ENCODE measurements at places on chromosomes 13 and 19.

GRCh38 chr19:30004403-30004802 is 62.4 kb downstream of the URI1 start:
- DNase-seq = no peak

GRCh38 chr13:107531816-107532215 is 683.5 kb downstream of the LIG4 start:
- DNase-seq = no peak

GRCh38 chr19:19269952-19270694 is 3.0 kb downstream of the TM6SF2 start:
- no peak for DNase-seq

GRCh38 chr13:30255696-30256095 is 51.7 kb downstream of the KATNAL1 start:
- DNase-seq = no peak

DNA sequence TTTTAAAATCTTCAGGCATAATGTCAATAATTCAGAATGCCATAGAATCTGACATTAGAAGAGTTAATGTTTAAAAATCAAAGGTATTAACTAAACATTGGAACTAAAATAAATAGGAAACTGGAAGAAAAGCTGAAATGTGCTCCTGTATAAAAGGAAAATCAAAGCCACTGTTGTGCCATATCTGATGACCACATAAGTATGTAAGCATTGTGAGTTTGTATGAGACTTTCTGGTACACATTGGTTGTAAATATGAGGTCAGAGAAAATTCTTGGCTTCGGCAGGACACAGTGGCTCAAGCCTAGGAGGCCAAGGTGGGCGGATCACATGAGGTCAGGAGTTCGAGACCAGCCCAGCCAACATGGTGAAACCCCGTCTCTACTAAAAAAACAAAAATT is 48.3 kb upstream of the INTS6 start:
- DNase-seq = no peak

GRCh38 chr19:38255383-38256014 is 675 bp downstream of the PPP1R14A start:
- no peak for DNase-seq

DNA sequence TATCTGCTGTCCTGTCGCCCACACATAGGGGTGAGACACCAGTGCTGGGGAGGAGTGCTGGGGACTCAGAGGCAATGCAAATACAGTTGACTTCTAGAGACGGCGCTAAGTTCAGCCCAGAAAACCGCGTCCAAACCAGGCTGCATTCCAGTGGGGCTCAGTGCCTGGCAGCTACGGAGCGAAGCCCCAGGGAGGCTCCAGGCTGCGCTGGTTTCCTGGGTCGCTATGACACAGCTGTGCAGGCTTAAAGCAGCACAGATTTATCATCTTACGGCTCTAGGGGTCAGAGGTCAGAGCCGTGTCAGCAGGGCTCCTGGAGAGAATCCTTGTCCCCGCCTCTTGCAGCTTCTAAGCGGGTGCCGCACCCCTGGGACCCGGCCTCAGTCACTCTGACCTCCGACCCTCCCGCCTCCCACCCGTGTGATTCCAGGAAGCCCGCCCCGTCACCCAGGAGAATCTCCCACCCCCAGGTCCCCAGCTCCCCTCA is 61.6 kb downstream of the ANKRD10 start:
- no peak for DNase-seq

DNA sequence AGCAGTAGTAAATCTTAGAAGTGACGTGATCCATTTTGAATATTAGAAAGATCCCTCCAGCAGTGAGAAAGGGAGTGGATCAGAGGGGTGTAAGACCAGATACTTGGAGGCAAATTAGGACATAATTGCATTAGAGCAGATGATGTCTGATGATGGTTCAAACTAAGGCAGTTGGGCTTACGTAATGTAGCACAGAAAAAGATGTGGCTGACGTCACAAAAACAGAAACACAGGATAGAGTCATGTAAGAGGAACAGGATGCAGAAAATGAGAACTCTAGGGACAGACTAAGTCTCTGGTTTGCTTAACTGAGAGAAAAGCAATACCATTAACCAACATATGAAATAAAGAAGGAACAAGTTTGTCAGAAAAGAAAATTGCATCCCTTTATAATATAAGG is 392.5 kb upstream of the DACH1 start:
- no peak for DNase-seq

DNA sequence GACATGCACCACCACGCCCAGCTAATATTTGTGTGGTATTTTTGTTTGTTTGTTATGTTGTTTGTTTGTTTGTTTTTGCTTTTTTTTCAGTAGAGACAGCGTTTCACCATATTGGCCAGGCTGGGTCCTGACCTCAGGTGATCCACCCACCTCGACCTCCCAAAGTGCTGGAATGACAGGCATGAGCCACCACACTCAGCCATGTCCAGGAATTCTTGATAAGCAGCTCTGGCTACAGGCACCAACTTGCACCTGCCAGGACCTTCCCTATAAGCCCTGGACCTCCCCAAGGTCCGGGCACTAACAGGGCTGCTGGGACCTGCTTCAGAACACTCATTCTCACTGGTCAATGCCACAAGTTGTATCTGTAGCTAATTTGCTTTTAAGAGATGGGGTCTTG is 48.7 kb downstream of the TINCR start:
- DNase-seq = no peak

- no peak for DNase-seq
Measured at GRCh38 chr13:93740334-93740733, 513.7 kb downstream of the GPC6 start.

- no peak for DNase-seq
Measured at GRCh38 chr19:7368456-7368855, 19.7 kb downstream of the ARHGEF18 start.

DNA sequence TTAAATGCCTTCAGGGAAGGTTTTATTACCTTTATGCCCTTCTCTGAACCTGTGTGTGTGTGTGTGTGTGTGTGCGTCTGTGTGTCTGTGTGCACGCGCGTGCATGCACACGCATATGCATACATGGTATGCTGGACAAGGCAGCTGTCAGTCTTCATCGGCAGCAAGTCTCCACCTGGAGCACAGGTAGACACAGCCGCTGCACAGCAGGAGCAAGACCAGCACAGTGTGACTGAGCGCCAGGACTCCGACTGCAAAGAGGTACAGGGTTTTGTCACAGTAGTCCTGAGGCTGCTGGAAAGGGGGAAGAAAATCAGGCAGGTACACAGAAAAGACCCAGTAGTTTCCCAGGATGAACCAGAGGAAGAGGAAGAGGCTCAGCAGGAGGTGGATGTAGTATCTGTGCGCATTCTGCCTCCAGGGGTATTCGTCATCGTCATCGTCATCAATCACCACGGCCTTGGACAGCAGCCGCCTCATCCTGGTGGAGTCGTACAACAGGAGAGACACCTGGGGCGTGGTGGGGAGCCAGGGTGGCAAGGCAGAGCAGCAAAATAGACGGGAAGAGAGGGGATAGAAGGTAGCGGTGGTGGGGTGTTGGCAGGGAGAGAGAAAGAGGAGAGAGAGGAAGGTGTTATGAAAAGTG is 12.8 kb upstream of the DHRS12 start:
- DNase-seq = no peak

GRCh38 chr19:39419003-39419402 is 6.5 kb downstream of the PLEKHG2 start:
- DNase-seq = no peak

- DNase-seq = no peak
Measured at GRCh38 chr19:33302175-33302973, at the start of gene CEBPA. Gene CEBPA, minus strand, starts transcription at chr19:33302534. Its CDS starts 120 bp downstream, at chr19:33302414.

DNA sequence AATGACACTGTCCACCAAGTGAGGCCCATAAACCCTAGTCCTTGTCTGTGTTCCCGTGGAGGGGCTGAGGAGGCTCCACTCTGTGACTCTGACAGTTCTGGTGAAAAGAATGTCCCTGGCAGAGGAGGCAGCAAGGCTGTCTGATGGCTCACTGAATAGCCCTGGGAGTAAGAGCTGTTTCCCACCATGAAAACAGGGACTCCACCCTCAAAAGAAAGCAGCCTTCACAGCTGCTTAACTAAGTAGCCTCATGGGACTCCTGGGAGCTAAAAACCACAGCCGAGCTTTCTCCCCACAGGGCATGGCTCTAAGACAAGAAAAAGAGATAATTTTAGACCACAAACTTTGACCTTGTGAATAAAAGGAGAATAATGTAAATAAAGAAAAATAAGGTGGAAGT is 135.1 kb upstream of the FRY start:
- DNase-seq = no peak

DNA sequence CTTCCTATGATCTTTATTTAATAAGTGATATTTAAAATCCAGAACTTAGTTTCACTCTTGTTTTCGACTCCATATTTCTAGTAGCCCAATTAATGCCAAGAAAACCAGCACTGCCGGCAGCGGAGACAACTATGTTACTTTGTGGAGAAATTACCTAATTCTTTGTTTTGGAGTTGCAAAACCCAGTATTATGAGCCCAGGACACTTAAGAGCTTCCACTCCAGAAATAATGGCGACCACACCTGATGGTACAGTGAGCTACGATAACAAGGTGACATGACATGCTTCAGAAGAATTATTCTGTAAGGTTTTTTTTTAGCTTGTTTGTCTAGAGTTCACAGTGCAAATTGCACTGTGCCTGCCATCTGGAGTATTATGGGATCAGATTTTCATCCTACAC is 136.4 kb downstream of the ZAR1L start:
- no peak for DNase-seq

DNA sequence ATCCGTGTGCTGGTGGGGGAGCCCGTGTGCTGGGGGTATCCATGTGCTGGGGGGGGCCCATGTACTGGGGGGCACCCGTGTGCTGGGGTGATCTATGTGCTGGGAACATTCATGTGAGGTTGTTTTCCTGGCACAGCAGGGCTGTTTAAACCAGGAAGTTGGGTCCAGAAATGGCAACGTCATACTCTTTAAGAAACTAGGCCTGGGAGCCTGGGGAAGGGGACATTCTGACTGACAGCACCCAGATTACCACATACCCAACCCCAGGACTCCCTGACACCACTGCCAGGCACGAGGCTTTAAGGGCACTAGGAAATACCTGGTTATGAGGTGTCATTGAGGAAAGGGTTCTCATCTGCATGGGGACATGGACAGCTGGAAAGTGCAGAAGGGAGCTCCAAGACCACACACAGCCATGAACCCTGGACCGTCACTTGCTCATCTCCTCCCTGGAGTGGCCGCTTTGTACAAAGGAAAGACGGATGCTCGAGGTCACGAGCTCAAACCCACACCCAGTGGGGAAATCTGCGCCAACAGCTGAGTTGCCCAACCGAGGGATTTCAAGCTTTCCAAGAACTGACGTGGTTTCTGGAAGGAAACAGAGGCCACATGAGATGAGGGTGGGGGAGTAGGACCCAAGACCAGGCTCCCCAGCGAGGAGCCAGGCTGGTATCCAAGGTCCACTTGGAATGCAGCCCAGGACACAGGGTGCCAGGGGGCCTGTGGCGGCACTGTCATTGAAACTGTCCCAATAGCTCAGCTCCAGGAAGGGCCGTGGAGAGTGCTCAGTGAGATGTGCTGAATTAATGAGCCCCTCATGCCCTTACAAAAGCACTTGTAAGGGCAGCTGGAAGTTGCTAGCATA is 40.9 kb downstream of the RAB20 start:
- no peak for DNase-seq

DNA sequence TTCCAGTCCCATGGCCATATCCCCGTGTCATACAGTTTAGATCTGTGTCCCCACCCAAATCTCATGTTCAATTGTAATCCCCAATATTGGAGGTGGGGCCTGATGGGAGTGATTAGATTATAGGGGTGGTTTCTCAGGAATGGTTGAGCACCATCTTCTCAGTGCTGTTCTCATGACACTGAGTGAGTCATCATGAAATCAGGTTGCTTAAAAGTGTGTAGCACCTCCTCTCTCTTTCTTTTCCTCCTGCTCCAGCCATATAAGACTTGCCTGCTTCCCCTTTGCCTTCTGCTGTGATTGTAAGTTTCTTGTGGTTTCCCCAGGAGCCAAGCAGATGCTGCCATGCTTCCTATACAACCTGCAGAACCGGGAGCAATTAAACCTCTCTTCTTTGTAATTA is 197.8 kb downstream of the NALCN start:
- DNase-seq = no peak

DNA sequence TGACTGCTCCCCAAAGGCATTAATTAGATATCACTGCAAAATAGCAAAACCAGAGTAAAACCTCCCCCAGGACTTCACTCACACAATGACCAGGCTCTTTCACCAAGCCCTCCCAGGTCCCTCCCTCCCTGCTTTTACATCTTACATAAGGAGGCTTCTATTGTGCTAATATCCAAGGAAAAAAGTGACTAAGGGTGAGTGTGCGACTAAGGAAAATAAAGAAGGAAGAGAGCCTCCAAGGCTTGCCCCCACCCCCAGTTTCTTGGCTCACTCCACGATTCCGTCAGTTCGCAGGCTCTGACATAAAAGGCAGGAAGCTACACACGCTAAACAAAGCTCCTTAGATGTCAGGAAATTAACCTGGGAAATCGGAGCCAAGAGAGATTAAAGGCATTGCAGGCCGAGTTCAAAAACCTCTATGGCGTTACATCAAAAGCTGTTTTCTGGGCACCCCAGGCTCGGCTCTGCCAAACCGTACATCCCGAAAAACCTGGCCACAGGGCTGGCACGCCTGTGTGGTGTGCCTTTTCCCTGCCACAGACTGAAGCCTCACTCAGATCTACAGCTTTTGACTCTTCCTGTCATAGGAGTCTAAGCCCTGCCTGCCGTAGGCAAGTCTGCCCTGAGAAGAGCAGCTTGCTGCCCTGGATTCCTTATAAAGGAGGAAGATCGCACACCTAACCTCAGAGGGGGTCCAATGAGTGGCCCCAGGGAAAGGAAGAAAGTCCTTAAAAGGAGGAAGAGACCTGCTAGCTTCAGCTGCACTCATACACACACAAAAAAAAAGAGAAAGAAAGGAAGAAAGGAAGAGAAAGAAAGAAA is 67.0 kb upstream of the SERP2 start:
- no peak for DNase-seq

- DNase-seq = peak; percentile 93
Measured at GRCh38 chr13:73708393-73708985, 425.7 kb downstream of the KLF12 start.

- no peak for DNase-seq
Measured at GRCh38 chr19:10328558-10329429, 4.5 kb downstream of the RAVER1 start.

DNA sequence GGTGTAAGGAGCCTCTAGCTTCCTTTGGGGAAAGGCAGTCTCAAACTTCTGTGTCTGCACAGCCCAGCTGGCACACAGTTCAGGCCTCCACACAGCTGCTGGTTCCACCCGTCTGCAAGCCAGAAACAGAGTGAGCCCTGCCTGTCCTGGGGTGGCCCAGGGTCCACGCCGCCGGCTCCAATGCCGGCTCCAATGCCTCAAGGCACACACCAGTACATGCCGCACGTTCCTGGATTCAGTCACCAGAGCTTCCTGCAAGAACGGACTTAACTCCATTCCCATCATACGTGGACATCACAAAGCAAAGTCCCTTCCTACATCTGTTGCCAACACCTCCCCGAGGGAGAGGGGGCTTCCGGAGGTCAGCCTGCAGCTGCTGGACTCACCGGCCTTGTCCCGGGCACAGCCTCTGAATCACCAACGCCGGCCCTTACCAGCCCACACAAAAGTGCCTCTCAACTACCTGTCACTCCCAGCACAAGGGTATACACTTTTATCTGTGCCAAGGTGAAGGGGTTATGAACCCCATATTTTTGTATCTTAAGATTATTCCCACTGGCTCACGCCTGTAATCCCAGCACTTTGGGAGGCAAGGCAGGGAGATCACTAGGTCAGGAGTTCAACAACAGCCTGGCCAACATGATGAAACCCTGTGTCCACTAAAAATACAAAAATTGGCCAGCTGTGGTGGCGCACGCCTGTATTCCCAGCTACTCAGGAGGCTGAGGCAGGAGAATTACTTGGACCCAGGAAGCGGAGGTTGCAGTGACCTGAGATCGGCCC is 8.5 kb downstream of the SH3GL1 start:
- DNase-seq = no peak

All from NCI-H187 treated with DMSO at 0.1 percent for 48 hours (cell line).